ENCODE measurements at places on chromosomes 4 and X.

DNA sequence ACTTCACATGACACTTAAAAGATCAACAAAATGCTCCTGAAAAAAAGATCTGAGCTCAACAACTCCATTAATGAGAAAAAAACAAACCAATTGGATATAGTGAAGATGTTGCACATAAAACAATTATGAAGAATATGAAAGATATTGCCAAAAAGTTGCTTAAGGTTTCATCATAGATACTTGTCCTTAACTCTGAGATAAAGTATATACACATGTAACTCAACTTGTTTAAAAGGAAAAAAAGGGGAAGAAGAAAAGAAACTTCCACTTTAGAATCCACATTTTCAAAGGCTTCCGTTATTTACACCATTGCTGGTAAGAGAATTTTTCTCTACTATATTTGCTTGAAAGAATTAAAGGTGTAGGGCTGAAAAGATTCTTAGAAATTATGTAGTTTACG, 2.7 kb downstream of the AFAP1 start:
- DNase-seq = no peak

GRCh38 chrX:16186380-16187007, 19.2 kb downstream of the MAGEB17 start:
- DNase-seq = no peak

DNA sequence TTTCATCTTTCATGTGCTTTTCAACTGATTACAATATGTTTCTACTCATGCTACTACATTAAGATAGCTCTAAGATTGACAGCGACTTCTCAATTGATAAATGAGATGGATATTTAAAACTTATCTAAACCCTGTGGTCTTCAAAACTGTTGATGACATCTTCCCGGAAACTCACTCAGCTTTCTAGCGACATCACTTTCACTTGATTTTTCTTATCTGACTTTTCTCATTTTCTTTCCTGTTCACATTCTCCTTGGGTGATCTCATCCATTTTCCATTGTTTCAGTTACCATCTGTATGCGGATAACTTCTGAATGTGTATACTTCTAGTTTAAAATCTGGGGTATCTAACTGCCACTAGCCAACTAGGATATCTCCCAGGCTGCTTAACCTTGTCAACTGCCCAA, 3.1 kb downstream of the POLR2B start:
- no peak for DNase-seq

- DNase-seq = no peak
These were observed 105.2 kb upstream of the NOCT start for GRCh38 chr4:138910195-138910913.

GRCh38 chrX:15465896-15466651, 27.1 kb downstream of the PIR start:
- DNase-seq = no peak

- no peak for DNase-seq
These were observed 357.9 kb downstream of the UNC5C start for GRCh38 chr4:95190751-95191436.

DNA sequence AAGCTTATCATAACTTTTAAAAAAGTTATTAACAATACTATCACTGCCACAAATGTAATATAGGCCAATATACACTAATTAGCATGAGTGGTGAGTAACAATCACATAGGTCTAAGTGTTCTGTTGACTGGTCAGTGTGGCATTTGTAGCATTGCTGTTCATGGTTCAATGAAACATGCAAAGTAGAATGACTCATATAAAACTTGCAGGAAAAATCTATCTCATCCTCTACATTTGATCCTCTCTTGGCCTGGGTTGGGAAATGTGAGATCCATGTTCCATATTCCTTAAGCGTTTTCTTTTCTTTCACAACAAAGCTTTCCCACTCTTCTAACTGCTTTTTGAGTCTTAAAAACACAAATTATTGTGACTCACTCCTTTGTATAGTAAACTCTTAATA, 1418.7 kb downstream of the FSTL5 start:
- no peak for DNase-seq

GRCh38 chr4:153419029-153419428, 47.1 kb upstream of the TMEM131L start:
- no peak for DNase-seq

DNA sequence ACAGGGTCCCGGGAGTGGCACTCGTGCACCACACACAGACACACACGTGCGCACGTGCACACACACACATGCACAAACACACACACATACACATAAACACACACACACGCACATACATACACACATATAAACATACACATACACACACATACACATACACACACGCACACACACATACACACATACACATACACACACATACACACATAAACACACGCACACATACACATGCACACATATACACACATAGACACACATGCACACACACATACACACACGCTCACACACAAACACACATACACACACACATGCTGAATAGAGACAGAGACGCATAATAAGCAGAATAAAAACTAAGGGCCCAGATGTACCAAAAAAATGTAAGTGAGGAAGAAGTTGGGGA, 332.2 kb upstream of the CXorf51B start:
- DNase-seq = no peak

- DNase-seq = no peak
These were observed 13.6 kb downstream of the PPA2 start for GRCh38 chr4:105460306-105460705.

DNA sequence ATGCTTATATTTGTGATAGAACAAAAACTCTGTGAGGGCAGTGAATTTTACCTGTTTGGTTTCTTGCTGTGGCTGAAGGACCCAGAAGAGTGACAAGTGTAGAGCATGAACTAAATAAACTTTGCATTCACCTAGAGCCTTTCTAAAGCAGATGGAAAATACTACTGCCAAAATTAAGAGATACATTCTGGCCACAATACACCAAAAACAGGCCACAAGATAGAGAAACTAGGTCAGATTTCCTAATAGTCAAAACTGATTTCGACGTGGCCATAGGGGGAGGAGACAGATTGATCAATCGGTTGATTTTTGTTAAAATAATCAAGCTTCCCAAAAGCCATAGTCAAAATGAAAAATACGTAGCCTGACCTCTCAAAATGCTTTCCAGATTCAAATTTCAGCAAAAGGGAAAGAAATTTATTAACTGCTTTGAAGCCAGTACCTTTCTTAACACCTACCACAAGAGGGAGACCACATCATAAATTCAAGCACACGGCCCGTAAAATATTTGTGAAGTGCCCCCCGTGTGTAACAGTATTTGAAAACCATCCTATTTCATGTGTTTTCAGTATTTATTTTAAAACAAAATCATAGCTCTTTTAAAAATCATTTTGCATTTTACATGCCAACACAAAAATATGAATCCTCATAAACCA, 132.4 kb downstream of the CORIN start:
- DNase-seq = no peak

- DNase-seq = no peak
These were observed 1009.8 kb upstream of the SLIT2 start for GRCh38 chr4:19241895-19242294.

DNA sequence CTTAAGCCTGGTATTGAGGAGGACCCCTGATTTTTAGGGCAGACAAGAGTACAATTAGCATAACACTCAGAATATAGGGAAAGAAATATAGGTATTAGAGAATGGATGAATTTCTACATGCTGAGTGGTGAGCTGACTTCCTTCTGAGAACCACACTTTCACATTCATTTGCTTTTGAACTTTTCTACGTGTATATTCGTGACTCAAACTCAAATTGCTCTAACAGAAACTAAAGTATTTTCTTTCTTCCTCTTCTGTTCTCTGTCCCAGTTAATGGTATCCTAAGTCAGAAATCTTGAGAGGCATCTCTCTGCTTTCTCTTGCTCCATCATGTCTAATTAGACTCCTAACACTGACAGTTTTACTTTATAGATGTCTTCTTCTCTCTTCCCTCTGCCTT, 103.2 kb upstream of the CITED1 start:
- DNase-seq = no peak

GRCh38 chr4:86894455-86894854, 2.2 kb upstream of the C4orf36 start:
- no peak for DNase-seq

- DNase-seq = no peak
These were observed 26.1 kb downstream of the OTOP1 start for GRCh38 chr4:4200624-4201023.

DNA sequence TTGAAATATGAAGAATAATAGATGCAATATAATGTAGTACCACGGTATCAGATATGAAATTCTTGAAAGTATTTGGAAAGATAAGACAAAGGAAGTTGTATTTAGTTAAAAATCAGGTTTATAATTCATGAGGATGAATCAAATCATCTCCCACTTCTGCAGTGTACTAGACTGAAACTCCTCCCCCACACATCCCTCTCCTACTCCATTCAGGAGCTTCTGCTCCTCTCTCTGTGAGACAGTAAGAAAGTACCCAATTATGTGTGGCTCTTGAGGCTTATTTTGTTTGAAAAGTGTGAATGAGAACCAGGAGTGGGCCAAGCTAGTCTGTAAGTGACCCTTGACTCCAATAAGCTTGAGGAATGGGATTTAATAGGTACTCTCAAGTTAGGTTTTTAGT, 9.5 kb downstream of the SLAIN2 start:
- DNase-seq = no peak

- DNase-seq = no peak
These were observed 47.4 kb upstream of the AGA start for GRCh38 chr4:177489471-177490246.

GRCh38 chr4:143411527-143412419, 75.1 kb downstream of the GAB1 start:
- DNase-seq = no peak

DNA sequence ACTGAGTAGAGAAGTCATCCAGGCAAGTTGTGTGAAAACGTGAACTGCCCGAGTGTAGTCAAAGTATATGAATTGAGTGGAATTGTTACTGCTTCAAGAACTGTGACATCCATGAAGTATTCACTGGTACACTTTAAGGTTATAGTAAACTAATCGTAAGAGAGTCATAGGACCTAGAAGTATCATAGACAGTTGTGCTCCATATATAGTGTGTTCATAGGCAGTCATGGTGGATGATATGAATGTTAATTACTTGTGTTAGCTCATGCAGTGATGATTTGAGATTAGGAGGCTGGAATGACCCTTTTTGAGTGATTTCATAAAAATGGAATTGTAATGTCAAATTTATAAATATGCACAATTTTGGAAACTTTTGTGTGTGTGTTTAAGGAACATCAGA, 81.3 kb upstream of the TLR2 start:
- no peak for DNase-seq

- DNase-seq = no peak
These were observed 5.7 kb downstream of the SPON2 start for GRCh38 chr4:1166509-1167243.

DNA sequence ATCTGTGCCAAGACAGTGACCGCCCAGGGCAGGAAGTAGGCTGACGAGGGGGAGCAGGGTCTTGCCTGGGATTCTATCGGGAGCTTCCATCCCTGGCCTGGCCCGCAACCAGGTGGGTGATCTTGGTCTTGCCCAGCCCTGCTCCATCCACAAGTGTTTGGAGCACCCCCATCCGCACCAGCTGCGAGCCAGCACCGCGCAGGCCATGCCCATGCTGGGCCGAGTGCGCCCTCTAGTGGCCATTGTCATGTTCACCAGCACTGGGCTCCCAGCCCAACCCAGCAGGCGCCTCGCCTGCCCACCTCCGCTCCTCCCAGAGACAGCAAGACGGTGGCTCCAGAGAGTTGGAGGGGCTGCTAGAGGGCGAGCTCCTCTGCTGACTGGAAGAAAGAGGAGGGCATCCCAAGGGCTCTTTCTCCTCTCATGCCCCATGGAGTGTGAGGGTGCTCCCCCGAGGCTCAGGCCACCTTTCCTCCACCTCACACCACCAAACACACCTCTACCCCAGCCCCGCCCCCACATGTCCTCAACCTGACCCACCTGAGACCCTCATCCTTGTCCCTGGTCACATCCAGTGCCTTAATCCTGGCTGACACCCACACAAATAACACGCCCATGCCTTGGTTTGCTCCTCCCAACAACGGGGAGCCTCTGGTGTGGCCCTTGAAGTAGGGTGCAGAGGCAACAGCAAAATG, 9.8 kb upstream of the ATP2B3 start:
- peak; percentile 82 for DNase-seq

GRCh38 chr4:7854216-7854615, 85.4 kb downstream of the AFAP1 start:
- DNase-seq = no peak

GRCh38 chr4:184851200-184851541, 25.4 kb upstream of the ACSL1 start:
- peak; percentile 70 for DNase-seq

Data from right atrium auricular region (tissue), 2 donors.